CD4-positive, CD25-positive, alpha-beta regulatory T cell (primary cell): ENCODE measurements at places on chromosomes 6 and 20.
A peak's percentile ranks its signal among the peaks of the same experiment; 100 is the strongest.

- H3K36me3 ChIP-seq = no peaks in the 10 kb centered on the region
- no peak overlapping the region for H3K27ac ChIP-seq
- DNase-seq = no peak
- no peaks in the 10 kb centered on the region for H3K4me1 ChIP-seq
Observed at GRCh38 chr20:50982363-50982762, 23.7 kb downstream of the MOCS3 start.

DNA sequence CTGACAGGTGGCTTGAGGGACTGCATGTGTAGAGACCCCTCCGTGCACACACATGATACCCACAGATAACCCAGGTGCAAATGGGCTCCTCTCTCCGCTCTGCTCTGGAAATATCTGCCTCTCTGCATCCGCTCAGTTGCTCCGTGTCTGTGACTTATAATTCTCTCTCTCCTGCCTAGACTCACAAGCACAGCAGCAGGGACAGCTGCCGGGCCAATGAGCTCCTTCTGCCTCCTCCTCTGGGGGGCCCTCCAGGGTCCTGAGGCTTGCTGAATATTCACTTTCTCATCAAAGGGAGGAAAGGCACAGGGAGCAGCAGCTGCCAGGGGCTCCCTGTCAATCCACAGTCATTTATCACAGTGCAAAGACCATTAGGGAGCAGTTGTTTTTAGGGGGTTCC, 24.1 kb downstream of the LRFN2 start:
- H3K4me1 ChIP-seq = no peaks in the 10 kb centered on the region
- no peak overlapping the region for H3K27ac ChIP-seq
- DNase-seq = no peak
- H3K27me3 ChIP-seq = no peaks in the 10 kb centered on the region
- H3K4me3 ChIP-seq = no peak overlapping the region

DNA sequence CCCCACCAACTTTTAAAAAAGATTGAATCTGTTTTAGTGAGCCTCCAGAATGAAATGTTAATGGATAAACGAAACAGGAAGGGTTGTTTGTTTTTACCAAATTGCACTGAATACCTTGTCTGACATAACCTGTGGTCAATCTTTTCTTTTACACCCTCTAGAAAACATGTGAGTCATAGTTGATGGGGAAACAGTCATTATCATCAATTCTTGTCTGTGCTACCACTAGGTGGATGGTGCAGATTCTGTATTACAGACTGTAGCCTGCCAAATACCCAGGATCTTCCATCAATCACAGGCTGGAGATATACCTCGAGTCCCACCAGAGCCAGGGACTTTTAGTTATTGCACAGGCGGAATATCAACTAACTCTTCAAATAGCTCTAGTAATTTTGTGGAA, 29.5 kb upstream of the PKIB start:
- H3K36me3 ChIP-seq = no peaks in the 10 kb centered on the region
- no peaks in the 10 kb centered on the region for H3K27me3 ChIP-seq
- no peaks in the 10 kb centered on the region for H3K4me1 ChIP-seq

GRCh38 chr6:168263351-168263905, 56.1 kb downstream of the DACT2 start:
- no peak for DNase-seq
- no peak overlapping the region for H3K4me3 ChIP-seq
- no peaks in the 10 kb centered on the region for H3K36me3 ChIP-seq
- no peaks in the 10 kb centered on the region for H3K27me3 ChIP-seq

DNA sequence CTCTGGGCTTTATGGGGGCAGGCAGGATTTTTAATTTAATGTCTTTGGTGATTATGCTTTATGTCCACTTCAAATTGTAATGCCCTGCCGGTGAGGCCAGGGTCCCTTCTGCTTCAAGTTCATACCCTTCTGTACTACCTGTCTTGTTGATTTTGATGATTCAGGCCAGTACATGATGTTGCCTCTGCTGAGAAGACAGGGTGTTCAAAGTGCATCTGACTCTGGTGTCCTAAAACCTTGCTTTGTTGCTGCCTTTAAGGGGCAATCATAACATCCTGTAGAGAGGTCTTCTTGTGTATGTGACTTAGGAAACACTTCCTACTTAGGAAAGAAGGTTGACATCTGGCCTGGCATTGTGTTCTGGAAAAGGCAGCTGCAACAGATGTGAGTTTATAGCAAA, 113.2 kb downstream of the TMEM170B start:
- H3K4me1 ChIP-seq = peaks cover 12% of the 10 kb centered on the region
- no peak overlapping the region for H3K27ac ChIP-seq
- DNase-seq = no peak
- no peak overlapping the region for H3K4me3 ChIP-seq
- H3K27me3 ChIP-seq = no peaks in the 10 kb centered on the region

- no peaks in the 10 kb centered on the region for H3K36me3 ChIP-seq
- H3K27me3 ChIP-seq = peaks cover 21% of the 10 kb centered on the region
- H3K4me3 ChIP-seq = no peak overlapping the region
- no peak overlapping the region for H3K27ac ChIP-seq
Observed at GRCh38 chr6:147506704-147507114, 1.8 kb upstream of the SAMD5 start.

- no peak overlapping the region for H3K4me3 ChIP-seq
- H3K4me1 ChIP-seq = peaks cover 25% of the 10 kb centered on the region
Observed at GRCh38 chr6:1312473-1313367, 822 bp downstream of the FOXQ1 start.

DNA sequence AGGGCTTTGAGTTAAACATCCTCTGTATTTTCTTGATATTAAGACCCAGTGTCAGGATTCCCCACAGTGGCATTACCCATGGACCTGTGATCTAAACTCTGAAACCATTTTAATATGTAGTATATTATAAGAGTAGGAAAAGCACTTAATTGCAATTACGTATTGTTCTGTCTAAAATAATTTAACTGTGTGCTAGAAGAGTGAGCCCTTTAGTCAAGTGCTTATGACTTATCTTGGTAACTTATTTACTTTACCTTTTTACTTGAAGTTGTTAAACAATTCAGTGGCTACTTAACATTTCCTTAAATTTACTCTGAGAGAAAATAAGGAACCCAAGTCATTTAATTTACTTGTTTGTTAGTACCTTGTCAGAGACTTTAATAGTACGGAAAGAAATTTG, 173.6 kb downstream of the CDKAL1 start:
- peaks cover 9% of the 10 kb centered on the region for H3K4me1 ChIP-seq
- DNase-seq = no peak
- no peak overlapping the region for H3K4me3 ChIP-seq
- no peaks in the 10 kb centered on the region for H3K36me3 ChIP-seq
- no peaks in the 10 kb centered on the region for H3K27me3 ChIP-seq

- no peaks in the 10 kb centered on the region for H3K27me3 ChIP-seq
- no peak overlapping the region for H3K4me3 ChIP-seq
- no peaks in the 10 kb centered on the region for H3K36me3 ChIP-seq
- no peak overlapping the region for H3K27ac ChIP-seq
- no peaks in the 10 kb centered on the region for H3K4me1 ChIP-seq
- DNase-seq = no peak
Observed at GRCh38 chr6:160388922-160389321, 40.7 kb downstream of the SLC22A3 start.

DNA sequence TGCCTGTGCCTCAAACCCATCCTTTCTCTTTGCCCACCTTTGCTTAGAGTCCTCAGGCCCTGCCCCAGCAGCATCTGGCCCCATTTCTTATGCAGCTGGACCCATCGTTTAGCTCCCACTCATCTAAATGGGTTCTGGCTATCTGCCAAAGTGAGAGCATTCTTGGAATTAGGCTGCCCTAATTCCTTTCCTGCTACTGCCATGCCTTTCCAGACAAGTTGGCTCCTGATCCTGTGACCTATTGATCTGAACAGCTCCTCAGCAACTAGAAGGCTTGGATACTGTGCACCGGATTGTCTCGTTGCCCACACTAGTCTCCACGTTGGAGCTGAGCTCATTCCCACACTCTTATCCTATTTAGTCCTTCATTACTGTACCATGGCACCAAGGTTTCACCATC, 22.9 kb downstream of the DZANK1 start:
- H3K4me1 ChIP-seq = no peaks in the 10 kb centered on the region
- H3K4me3 ChIP-seq = no peak overlapping the region
- DNase-seq = no peak
- no peaks in the 10 kb centered on the region for H3K27me3 ChIP-seq
- H3K36me3 ChIP-seq = no peaks in the 10 kb centered on the region
- no peak overlapping the region for H3K27ac ChIP-seq

DNA sequence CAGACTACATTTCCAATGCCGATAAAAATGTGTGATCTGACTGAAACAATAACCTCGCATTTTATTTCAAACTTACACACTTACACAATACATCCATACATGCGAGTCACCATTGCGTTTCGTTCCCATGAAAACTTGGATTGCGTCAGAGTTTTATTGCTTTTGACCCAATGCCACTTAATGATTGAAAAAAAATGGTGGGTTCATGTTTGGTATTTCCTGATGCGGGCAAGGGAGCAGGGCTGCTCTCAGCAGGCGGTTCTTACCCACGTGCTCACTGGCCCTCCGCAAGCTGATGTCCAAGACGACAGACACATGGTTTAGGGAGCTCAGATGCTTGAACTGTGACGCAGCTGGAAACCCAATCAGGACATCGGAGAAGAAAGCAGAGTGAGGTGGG, 281.0 kb upstream of the SULF2 start:
- DNase-seq = no peak
- H3K36me3 ChIP-seq = no peaks in the 10 kb centered on the region
- H3K27ac ChIP-seq = no peak overlapping the region
- H3K4me1 ChIP-seq = no peaks in the 10 kb centered on the region

DNA sequence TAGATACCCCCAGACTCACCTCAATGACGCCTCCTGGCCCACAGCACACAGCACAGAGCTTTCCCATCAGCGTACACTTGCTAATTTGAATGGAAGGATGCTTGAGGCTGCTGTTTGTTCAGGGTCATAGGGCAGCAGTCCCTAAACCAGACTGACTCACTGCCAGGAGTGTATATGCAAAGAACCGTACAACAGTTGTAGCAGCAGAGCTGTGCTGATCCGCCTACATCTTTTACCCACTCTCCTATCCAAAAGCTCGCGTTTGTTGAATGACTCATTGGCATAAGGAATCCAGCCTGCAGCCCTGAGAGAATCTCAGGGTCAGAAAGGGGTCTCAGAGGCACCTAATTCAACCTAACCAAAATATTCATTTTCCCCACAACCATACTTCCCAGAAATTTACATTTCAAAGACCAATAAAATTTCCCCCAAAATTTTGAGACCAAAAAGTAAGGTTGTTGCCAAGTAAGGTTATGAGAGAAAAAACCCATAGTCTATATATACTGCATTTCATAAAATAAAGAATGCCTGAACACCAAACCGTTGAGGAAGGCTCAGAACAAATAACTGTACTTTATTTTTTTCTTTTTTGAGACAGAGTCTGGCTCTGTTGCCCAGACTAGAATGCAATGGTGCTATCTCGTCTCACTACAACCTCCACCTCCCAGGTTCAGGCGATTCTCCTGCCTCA, 35.3 kb upstream of the CCND3 start:
- peaks cover 11% of the 10 kb centered on the region for H3K36me3 ChIP-seq
- DNase-seq = no peak
- H3K4me1 ChIP-seq = peaks cover 30% of the 10 kb centered on the region
- no peak overlapping the region for H3K4me3 ChIP-seq
- H3K27ac ChIP-seq = no peak overlapping the region

DNA sequence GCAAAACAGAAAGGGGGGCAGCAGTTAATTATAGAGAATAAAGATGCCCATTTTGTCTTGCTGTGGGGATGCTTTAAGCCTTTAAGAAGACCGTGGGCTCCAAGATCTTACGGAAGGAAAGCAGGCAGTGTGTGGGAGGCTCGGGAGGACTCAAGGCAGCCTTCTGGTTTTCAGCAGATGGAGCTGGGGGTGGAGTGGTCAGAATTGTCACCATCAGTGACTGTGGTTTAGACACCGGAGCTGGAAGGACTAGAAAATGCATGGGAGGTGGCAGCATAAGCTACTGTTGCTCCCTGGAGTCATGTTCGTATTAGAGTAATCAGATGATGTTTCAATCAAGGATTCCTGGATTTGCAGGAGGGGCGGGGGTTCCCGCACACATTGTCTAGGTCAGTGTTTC, 3.7 kb downstream of the PHACTR1 start:
- H3K36me3 ChIP-seq = no peaks in the 10 kb centered on the region
- no peaks in the 10 kb centered on the region for H3K27me3 ChIP-seq
- DNase-seq = no peak

- peak; percentile 24 for DNase-seq
- H3K4me1 ChIP-seq = peaks cover 19% of the 10 kb centered on the region
- H3K27me3 ChIP-seq = no peaks in the 10 kb centered on the region
- peak overlapping the region; percentile 91 for H3K4me3 ChIP-seq
- peak overlapping the region; percentile 72 for H3K27ac ChIP-seq
- H3K36me3 ChIP-seq = no peaks in the 10 kb centered on the region
Observed at GRCh38 chr20:53608456-53609452, 15.1 kb upstream of the ZNF217 start.

- peaks cover 36% of the 10 kb centered on the region for H3K4me1 ChIP-seq
- H3K36me3 ChIP-seq = no peaks in the 10 kb centered on the region
- no peak overlapping the region for H3K27ac ChIP-seq
- no peak for DNase-seq
Observed at GRCh38 chr6:90160013-90160412, 136.6 kb downstream of the BACH2 start.

DNA sequence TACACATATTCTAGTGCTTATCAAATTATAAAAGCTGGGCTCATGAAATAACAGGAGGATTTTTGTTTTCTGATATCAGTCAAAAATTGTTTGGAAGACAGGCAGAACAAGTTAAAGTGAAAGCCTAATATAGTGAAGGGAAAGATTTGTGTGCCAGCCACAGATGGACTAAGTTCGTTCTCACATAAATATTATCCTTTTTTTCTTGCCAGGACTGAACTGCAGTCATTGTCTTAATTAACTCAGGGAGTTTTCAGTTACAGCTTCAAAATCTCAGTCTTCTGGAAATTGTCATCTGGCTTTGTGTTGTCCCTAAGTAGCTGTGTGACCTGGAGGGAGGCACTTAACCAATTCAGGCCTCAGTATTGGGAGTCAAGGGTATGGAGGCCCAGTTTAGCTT, 40.7 kb downstream of the PLCB4 start:
- DNase-seq = no peak
- no peaks in the 10 kb centered on the region for H3K4me1 ChIP-seq
- no peaks in the 10 kb centered on the region for H3K36me3 ChIP-seq
- H3K27ac ChIP-seq = no peak overlapping the region
- H3K4me3 ChIP-seq = no peak overlapping the region

DNA sequence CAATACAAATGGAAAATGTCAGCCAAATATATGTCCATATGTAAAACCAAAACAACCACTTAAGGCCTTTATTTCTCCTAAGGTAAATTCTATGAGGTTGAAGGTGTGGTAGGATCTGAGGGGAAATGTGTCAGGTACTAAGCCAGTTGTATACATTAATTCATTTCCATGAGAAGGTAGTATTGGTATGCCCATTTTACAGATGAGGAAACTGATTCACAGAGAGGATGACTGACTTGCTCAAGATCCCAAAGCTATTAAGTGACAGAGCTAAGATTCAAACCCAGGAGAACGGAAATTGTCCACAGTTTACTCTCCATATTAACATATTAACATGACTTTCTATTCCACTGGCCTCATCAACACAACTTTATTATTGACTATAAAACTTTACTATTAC, 64.1 kb upstream of the MAP7 start:
- peaks cover 61% of the 10 kb centered on the region for H3K36me3 ChIP-seq
- no peak for DNase-seq
- H3K27me3 ChIP-seq = no peaks in the 10 kb centered on the region
- no peaks in the 10 kb centered on the region for H3K4me1 ChIP-seq

- H3K27me3 ChIP-seq = no peaks in the 10 kb centered on the region
- no peak for DNase-seq
- no peak overlapping the region for H3K4me3 ChIP-seq
Observed at GRCh38 chr6:147372806-147373205, 135.7 kb upstream of the SAMD5 start.

GRCh38 chr6:114000069-114000468, 29.1 kb upstream of the HDAC2 start:
- H3K36me3 ChIP-seq = no peaks in the 10 kb centered on the region
- H3K27me3 ChIP-seq = peaks cover 5% of the 10 kb centered on the region
- no peak for DNase-seq
- no peaks in the 10 kb centered on the region for H3K4me1 ChIP-seq
- H3K4me3 ChIP-seq = no peak overlapping the region
